ENCODE measurements at places on chromosomes 1 and 21. TPM values are rescaled to one million over a fixed set of nuclear protein-coding genes. Genes with fewer than 3 reads are reported as not detected.

DNA sequence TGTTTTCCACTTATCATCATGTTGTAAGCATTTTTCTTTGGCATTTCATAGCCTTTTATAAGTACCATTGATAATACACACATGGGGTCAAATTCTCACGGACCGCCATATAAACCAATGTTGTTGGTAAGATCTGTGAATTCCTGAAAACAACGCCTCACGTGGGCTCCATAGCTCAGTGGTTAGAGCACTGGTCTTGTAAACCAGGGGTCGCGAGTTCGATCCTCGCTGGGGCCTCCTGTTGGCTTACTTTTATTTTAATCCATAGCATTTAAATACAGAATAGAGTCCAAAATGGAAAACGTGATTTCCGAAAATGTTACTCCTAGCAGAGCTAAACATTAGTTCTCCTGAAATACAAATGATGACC lies 83.1 kb downstream of the HHIPL2 start:
- DNase-seq: peak; percentile 64
- H3K4me1 ChIP-seq: no peaks in the 10 kb centered on the region
- H3K4me3 ChIP-seq: peak overlapping the region; percentile 53
- no peaks in the 10 kb centered on the region for H3K36me3 ChIP-seq
- no peaks in the 10 kb centered on the region for H3K27me3 ChIP-seq
- H3K27ac ChIP-seq: peak overlapping the region; percentile 89

DNA sequence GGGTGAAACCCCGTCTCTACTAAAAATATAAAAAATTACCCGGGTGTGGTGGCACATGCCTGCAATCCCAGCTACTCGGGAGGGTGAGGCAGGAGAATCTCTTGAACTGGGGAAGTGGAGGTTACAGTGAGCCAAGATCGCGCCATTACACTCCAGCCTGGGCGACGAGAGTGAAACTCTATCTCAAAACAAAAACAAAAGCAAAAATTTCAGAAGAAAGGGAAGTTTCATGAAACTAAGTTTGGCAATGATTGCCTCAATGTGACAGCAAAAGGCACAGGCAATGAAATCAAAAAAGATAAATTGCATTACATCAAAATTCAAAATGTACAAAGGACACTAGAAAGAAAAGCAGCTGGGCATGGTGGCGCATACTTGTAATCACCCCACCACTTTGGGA lies 40.1 kb downstream of the BTF3L4 start:
- no peaks in the 10 kb centered on the region for H3K27me3 ChIP-seq
- H3K27ac ChIP-seq: no peak overlapping the region
- no peaks in the 10 kb centered on the region for H3K4me1 ChIP-seq
- H3K36me3 ChIP-seq: no peaks in the 10 kb centered on the region
- no peak for DNase-seq
- H3K4me3 ChIP-seq: no peak overlapping the region

- peak overlapping the region; percentile 18 for H3K27ac ChIP-seq
- H3K27me3 ChIP-seq: no peaks in the 10 kb centered on the region
Observed at GRCh38 chr1:3453203-3453761, 1.2 kb upstream of the ARHGEF16 start.

The IQCC gene
- polyA plus RNA-seq: 21.6 TPM

The MMP23B gene
- polyA plus RNA-seq: 13.1 TPM

The AMY2A gene
- polyA plus RNA-seq: 0.63 TPM

Data from testis (tissue), 5 donors.